ENCODE measurements at places on chromosomes 12 and 14.
A peak's percentile ranks its signal among the peaks of the same experiment; 100 is the strongest.

DNA sequence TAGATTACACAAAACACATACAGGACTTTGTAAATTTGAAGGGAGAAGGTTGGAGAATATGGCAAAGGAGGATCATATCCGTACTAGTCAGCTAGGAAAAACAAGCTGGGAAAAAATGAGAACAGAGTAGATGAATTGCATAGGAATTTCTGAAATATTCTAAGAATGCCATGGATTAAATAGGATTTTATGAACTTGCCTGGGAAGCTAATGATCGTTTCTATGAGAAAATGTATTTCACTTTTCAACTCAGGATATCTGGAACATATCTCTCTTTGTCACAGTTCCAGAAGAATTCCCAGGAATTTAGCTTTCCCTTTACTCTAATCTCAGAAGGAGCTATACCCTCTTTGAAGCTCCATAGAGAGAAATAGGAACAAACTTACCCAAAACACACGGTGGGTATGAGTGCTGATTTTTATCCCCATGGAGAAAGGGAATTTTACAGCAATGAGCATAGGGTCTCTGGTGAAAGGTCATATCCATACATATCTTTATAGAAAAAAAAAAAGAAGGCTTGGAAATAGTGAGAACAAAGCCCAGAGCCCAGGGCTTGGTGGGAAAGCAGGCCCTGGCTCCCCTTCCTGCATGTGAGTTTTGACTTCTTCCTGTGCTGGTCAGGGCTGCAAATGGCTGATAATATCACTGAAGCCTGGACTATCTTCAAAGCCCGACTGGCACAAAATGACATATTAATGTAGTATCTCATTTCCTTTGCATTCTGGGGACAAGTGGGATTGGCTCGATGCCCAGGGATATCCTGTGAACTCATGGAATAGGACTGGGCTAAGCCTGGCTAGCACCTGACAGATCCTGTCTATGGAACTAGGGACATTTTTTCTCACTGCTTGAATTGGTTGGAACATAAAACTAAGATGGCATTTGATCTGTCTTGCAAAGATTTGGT, 136.3 kb downstream of the AEBP2 start:
- H3K4me3 ChIP-seq, result no peak overlapping the region
- H3K27me3 ChIP-seq, result no peaks in the 10 kb centered on the region
- DNase-seq, result peak; percentile 100
- peaks cover 48% of the 10 kb centered on the region for H3K4me1 ChIP-seq

GRCh38 chr12:124564971-124565491, 2.4 kb downstream of the NCOR2 start:
- no peaks in the 10 kb centered on the region for H3K36me3 ChIP-seq
- H3K27me3 ChIP-seq, result no peaks in the 10 kb centered on the region
- H3K4me1 ChIP-seq, result peaks cover 10% of the 10 kb centered on the region

- H3K36me3 ChIP-seq, result no peaks in the 10 kb centered on the region
- no peak for DNase-seq
- no peak overlapping the region for H3K4me3 ChIP-seq
Observed at GRCh38 chr12:74646831-74647230, 109.2 kb downstream of the ATXN7L3B start.

DNA sequence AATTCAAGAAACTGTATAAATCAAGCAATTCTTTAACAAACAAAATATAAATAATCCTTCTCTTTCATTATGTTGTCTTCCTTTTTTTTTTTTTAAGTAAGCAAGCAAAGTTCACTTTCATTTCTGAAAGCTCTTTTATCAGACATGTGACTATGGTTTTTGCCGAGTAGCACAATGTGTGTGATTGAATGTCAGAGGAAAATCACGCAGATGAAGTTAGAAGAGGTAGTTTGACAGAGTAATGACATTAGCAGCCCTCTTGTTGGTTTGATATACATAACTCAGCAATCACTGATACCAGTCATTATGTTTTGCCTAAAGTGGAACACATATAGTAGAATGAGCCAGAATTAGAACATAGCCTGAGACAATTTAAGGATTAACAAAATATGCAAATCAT, 19.0 kb downstream of the ALX1 start:
- no peaks in the 10 kb centered on the region for H3K36me3 ChIP-seq
- no peak for DNase-seq
- no peaks in the 10 kb centered on the region for H3K27me3 ChIP-seq
- H3K4me3 ChIP-seq, result no peak overlapping the region
- no peak overlapping the region for H3K27ac ChIP-seq

DNA sequence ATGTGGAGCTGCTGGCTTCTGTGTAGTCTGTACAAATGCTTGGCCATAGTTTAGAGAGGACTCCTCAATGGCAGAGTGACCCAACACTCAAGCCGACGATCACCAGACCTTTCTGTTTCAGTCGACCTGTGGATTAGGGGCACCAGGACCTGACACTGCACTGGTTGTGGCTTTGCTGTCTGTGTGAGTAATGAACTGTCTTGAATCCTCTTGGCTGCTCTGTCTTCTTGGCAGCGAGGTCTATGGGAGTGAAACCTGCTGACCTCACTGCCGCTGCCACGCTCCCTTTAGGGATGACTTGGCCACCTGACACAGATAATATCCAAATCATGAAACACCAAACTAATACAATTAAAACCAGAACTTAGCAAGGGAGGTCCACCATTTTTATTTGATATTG, 83.5 kb upstream of the C14orf180 start:
- H3K27ac ChIP-seq, result no peak overlapping the region
- no peaks in the 10 kb centered on the region for H3K27me3 ChIP-seq
- H3K36me3 ChIP-seq, result no peaks in the 10 kb centered on the region
- no peak overlapping the region for H3K4me3 ChIP-seq

DNA sequence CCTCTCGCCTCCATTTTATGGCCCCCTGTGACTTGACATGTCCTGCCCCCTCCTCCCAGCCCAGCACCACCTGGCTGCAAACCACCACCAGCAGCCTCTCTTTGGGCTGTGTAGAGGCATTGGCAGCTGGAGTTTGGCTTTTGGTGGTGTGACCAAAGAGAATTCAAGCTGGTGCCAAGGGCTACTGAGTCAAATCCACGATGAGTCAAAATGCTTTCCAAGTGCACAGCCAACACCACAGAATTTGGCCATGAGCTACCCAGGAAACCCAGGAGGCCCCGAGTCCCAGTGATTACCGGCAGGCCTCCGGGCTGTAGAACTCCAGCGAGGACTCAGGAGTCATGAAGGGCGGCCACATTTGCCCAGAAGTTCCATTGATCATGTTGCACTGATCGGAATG, 53.8 kb downstream of the SCARB1 start:
- H3K4me1 ChIP-seq, result no peaks in the 10 kb centered on the region
- no peak for DNase-seq
- no peaks in the 10 kb centered on the region for H3K36me3 ChIP-seq

DNA sequence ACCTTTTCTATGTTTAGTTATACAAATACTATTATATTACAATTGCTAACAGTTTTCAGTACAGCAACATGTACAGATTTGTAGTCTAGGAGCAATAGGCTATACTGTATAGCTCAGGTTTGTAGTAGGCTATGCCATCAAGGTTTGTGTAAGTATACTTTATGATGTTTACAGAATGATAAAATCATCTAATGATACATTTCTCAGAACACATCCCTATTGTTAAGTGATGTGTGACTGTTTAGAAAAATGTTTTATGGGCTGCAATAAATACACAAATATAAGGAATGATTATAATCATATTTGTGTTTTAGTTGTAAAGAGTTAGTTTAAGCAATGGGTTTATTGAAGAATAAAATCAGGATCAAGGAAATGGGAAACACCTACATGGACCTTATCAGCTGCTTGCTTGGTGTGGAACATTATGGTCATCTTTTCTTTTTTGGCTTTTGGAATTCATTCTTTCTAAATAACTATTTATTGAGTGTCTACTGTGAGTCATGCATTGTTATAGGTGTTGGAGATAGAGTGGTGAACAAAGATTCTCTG, 24.5 kb upstream of the FBXO33 start:
- no peak for DNase-seq
- no peak overlapping the region for H3K27ac ChIP-seq
- H3K36me3 ChIP-seq, result no peaks in the 10 kb centered on the region
- H3K4me1 ChIP-seq, result no peaks in the 10 kb centered on the region

GRCh38 chr12:2258025-2258424, 205.2 kb downstream of the CACNA1C start:
- no peak overlapping the region for H3K4me3 ChIP-seq
- H3K27ac ChIP-seq, result no peak overlapping the region
- no peak for DNase-seq
- H3K4me1 ChIP-seq, result no peaks in the 10 kb centered on the region

DNA sequence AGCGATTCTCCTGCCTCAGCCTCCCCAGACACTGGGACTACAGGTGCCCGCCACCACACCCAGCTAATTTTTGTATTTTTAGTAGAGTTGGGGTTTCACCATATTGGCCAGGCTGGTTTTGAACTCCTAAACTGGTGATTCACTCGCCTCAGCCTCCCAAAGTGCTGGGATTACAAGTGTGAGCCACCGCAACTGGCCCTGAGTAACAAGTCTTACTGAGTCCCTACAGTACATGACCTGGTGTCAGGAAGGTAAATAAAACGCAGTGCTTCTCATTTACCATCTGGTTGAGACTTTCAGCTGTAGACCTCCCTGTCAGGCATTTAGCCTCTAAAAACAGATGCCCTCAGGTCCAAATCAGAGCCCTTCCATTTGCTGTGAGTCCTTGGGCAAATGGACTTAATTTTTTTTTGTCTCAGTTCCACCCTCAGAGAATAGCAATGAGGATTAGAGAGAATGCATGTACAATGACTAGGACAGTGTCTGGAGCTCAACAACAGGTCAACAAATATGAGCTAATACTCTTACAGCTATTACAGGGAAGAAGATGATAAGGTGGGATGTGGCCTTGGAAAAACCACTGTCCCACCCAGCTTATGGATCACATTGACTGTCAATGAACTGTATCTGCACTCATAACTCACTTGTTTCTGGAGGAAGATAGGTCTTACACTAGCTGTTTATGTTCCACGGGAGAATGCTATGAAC, 70.5 kb downstream of the PHLDA1 start:
- no peak for DNase-seq
- no peaks in the 10 kb centered on the region for H3K36me3 ChIP-seq
- H3K27ac ChIP-seq, result no peak overlapping the region
- H3K27me3 ChIP-seq, result no peaks in the 10 kb centered on the region
- H3K4me1 ChIP-seq, result peaks cover 7% of the 10 kb centered on the region

DNA sequence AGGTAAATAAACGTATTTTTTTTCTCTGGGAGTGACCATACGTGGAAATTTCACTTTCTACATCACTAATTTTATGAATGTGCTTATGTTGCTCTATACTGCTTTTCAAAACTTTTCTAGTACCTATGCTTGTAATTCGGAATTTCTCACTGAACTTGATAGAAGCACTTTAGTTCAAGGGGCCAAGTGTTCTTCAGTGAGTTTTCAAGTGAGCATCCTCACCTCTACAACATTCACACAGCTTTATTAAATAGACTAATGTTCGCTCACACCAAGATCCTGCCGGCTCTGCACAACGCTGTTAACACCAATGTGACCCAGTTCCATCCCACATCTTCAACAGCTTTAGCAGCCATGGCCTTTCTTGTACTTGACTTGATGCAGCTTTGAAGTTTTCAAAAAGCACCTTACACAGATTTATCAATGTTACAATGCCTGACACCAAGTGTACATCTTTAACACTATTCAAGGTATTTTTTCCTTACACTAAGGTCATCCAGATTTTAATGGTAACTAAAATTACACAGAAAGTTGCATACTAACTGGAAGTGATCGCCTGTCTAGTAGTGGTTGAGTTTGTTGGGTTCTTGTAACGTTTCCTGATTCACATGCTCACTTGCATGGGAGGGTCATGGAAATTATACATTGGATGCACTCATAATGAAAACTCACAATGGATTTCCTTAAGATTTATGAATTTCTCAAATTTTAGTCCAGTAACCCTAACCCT, 4.5 kb downstream of the UBC start:
- no peak for DNase-seq
- peaks cover 14% of the 10 kb centered on the region for H3K4me1 ChIP-seq
- no peak overlapping the region for H3K4me3 ChIP-seq
- no peaks in the 10 kb centered on the region for H3K27me3 ChIP-seq
- H3K36me3 ChIP-seq, result peaks cover 16% of the 10 kb centered on the region
- no peak overlapping the region for H3K27ac ChIP-seq
